ENCODE measurements at places on chromosomes 13 and 19.

- peak; percentile 23 for DNase-seq
Measured at GRCh38 chr19:3655402-3656072, 28.9 kb upstream of the CACTIN start.

DNA sequence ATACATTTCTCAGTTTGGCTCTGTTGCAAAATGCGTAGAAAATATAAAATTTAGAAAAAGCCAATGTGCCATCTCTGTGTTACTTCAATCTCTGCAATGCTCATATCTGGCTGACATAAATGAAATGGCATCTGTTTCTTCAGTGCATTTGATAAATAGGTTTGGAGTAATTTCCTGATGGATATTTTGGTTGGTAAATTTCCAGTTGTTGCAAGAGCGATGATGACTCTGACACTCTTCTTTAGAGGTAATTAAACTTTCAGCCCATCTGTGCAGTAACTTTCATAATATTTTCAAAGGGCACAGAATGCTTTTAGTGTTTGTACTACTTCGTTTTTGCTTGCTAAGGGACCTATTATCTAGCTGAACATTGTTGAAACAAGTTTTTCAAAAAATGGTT lies 1286.4 kb downstream of the PCDH9 start:
- DNase-seq = no peak

DNA sequence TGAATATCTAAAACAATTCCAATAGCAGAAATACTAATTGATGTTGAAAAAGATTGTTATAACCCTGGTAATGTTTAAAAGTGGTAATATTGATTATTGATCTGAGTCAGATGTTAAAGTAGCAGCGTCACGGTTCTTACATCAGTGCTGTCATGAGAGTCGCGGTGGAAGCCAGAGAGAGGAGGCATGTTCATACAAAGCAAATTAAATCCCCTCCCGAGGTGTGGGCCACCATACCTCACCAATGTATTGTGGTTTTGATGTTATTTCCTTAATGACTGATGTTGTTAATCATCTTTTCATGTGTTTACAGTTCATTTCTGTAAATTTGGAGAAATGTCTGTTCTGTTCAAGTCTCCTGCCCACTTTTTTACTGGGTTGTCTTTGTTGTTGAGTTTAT lies 11.2 kb downstream of the ZNF317 start:
- no peak for DNase-seq

DNA sequence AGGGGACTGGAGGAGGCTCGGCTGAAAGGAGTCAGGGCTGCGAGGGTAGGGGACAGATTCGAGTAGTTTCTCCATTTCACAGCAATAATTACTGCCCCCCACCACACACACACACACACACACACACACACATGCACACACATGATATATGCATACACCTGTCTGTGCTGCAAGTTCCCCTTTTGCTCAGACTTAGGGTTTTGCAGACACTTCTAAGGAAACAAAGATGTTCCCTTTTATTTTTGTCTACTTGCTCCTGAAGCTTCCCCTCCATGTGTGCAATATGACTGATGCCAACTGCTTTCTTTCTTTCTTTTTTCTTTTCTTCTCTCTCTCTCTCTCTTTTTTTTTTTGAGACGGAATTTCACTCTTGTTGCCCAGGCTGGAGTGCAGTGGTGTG lies 13.4 kb downstream of the MBD3L2B start:
- peak; percentile 41 for DNase-seq

GRCh38 chr19:46745521-46746280 lies at the start of gene FKRP:
Gene FKRP, plus strand, starts transcription at chr19:46746057. Its CDS starts 9,394 bp downstream, at chr19:46755451.
- DNase-seq = no peak

GRCh38 chr13:21850013-21851006 lies 179.4 kb downstream of the FGF9 start:
- DNase-seq = no peak

GRCh38 chr13:110308656-110309359 lies 1.7 kb downstream of the COL4A2 start:
- no peak for DNase-seq

DNA sequence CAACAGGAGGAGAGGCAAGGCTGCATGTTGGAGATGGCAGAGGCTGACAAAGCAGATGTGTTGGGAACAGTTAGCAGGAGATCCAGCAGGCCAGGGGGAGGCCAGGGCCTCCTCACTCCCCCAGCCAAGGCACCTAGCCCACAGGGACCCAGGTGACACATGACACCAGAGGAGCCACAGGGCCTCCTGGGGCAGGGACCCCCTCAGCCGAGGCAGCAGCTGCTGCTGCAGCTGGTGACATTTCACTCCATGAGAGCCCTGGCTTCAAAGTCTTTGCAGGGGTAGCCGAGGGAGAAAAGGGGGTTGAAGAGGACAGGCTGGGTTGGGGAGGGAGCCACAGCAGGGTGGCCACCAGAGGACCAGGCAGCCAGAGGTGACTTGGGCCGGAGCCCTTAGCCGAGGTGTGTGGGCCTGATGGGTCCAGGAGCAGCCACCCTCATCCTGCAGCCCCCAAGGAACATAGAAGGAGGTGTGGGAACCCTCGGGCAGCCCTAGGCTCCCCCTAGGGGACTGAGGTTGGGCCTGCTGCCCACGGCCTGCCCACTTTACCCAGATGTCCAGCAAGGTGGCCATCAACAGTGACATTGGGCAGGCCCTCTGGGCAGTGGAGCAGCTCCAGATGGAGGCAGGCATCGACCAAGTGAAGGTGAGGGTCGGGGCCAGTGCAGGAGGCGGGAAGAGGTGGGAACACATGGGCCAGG lies at the start of gene GNG14:
TSS of gene GNG14 (plus strand) at position 503 of the 701 bp plus-strand sequence. CDS start at position 554, 51 bp downstream.
- no peak for DNase-seq

GRCh38 chr13:80010286-80010831 lies 330.6 kb downstream of the SPRY2 start:
- no peak for DNase-seq

DNA sequence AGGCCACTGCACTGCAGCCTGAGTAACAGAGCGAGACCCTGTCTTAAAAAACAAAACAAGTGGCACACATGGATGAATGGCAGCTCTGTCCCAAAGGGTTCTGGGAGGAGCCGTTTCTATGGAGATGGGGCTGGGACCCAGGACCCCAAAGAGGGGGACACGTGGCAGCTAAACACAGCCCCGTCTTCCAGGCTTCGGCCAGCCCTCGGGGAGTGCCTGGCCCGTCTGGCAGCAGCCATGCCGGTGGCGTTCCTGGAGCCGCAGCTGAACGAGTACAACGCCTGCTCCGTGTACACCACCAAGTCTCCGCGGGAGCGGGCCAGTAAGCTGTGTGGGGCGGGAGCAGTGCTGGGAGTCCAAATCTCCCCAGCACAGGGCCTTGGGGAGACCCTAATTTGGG lies 82.4 kb downstream of the RYR1 start:
- DNase-seq = no peak

GRCh38 chr13:36850790-36851438 lies 31.9 kb downstream of the RFXAP start:
- peak; percentile 6 for DNase-seq

DNA sequence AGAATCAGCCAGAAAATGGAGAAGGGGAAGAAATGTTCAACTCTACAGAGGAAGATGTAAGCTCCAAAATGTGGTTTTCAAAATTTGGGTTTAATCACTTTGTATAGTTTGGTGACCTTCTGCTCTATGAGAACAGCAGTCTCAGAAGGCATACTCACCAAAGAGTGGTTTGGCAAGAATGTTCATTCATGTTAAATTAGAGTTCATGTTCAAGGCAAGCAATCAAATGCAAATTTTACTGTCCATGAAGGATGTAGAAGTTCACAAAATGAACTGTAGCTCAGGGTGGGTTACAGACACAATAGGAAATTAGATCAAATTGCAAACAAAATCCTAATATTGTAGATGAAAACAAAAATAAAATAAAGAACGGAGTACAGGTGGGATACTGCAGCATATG lies 606.7 kb upstream of the PCDH20 start:
- no peak for DNase-seq

DNA sequence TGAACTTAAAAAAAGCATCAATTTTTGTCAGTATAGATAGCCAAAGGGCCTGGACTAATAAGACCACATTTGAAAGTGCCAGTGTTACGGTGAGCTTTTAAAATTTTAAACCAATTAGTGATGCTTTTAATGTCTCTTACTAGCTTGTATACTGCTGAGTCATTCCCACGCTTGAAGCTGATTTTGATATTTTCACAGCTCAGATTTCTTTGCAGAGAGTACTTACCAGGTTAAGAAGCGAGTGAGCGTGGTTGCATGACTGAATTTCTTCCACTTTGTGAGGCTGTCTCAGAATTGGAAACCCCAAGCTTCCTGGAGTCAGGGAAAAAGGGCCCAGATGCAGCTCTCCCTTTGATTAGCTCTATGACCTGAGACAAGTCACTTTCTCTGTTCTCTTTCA lies 74.5 kb upstream of the NBEA start:
- DNase-seq = no peak

DNA sequence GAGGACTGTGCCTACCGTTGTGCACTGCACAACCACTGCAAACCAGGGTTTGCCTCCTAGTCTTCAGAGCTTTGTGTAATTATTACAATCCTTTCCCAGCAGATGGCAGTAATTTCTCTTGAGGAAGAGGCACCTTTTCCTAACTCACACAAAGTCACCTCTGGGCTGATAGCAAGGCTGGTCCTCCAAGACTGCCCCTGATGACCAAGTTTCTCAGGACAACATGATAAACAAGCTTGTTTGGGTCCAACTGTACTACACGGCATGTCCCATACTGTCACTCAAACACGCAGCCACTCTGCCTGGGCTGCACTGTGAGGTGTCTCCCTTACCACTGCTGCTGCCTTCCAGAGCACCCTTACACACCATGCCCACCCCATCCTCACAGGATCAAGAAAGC lies 39.3 kb downstream of the RFXAP start:
- peak; percentile 42 for DNase-seq

DNA sequence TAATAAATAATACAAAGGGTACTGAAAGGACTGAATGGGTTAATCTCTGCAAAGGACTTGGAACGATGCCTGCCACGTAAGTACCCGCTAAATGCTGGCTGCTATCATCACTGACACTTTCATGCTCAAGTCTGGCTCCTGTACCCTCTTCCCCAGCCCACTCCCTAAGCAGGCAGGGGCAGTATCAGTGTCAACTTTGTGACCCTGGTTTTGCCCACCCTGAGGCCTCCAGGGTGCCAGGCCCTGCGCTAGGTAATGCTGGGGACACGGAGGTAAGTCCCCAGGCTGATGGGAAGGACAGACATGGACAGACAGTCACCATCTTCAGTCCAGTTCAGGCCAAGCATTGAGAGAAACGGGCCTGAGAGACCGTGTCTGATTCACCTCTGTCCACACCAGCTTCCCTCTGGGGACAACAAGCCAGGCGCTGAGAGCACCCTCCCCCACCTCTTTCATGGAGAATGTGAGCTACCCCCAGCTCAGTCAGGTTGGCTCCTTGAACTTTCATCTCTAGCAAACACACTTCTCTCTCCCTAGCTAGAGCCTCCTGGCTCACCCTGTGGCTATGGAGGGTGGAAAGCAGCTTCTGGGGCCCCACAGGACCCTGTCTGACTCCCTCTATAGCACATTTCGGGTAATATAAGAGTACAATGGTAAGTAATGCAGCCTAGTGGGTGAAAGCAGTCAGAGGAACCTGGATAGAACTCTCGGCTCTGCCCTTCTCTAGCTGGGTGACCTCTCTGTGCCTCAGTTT lies 800 bp downstream of the ETFB start:
- DNase-seq = peak; percentile 58

- peak; percentile 70 for DNase-seq
Measured at GRCh38 chr13:97030705-97031452, 36.6 kb upstream of the OXGR1 start.

DNA sequence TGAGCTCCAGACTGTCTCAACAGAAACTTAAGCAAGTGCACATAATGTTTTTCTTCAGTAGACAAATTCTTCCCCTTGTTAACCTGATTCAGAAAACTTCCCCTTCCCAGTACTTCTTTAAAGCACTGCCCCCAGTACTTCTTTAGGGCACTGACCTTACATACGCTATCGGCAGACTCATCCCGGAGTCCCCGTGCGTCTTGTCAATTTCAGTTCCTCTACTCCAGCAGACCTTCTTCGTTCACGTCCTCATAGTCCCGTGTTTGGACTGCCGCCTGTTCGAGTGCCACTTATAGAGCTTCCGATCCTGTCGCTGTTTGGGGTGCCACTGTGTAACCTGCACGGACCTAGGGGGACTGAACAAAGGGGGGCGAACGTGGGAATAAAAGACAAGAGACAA lies 29.0 kb downstream of the ZNF627 start:
- DNase-seq = no peak

DNA sequence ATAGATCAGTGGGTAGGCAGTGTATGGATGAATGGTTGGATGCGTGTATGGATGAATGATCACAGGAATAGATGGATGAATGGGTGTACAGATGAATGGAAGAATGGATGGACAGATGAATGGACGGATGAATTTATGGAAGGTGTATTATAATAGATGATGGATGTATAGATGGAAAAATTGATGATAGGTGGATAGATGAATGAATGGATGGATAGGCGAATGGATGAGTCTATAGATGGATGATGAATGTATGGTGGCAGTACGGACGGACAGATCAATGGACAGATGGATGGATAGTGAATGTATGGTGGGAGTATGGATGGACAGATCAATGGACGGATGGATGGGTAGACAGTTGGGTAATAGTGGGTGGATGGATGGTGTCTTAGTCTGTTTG lies 49.0 kb upstream of the ONECUT3 start:
- no peak for DNase-seq
